ENCODE measurements at places on chromosomes 5 and 9.

DNA sequence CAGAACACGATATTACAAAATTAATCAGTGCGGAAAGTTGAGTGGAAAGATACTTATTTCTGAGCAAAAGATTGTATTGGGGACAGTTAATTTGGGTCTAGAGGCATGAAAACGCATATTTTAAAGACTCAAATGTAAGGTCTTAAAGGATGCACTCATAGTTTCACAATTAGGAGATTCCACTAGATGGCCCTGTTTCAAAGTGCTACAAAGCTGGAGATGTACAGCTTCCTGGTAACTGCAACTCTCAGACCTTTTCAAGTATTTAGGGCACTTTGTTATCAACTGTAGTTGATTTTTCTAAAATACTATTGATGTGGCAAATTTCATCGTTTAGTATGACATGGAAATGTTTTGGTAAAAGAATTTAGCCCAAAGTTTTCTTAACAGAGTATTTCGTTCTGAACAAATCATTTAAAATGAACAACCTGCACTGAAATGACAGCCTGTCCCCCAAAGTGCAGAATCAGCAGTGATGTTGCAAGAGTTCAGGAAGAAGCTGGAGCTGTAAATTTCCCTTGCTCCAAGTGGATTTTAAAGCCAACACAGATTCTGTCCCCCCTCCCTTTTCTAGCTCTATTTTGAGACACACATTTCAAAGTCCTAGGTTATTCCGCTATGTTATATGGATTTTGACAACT lies 16.2 kb upstream of the NDUFB6 start:
- DNase-seq: peak; percentile 5

- DNase-seq: no peak
Observed at GRCh38 chr9:8643896-8644295, 844.3 kb upstream of the DMAC1 start.

DNA sequence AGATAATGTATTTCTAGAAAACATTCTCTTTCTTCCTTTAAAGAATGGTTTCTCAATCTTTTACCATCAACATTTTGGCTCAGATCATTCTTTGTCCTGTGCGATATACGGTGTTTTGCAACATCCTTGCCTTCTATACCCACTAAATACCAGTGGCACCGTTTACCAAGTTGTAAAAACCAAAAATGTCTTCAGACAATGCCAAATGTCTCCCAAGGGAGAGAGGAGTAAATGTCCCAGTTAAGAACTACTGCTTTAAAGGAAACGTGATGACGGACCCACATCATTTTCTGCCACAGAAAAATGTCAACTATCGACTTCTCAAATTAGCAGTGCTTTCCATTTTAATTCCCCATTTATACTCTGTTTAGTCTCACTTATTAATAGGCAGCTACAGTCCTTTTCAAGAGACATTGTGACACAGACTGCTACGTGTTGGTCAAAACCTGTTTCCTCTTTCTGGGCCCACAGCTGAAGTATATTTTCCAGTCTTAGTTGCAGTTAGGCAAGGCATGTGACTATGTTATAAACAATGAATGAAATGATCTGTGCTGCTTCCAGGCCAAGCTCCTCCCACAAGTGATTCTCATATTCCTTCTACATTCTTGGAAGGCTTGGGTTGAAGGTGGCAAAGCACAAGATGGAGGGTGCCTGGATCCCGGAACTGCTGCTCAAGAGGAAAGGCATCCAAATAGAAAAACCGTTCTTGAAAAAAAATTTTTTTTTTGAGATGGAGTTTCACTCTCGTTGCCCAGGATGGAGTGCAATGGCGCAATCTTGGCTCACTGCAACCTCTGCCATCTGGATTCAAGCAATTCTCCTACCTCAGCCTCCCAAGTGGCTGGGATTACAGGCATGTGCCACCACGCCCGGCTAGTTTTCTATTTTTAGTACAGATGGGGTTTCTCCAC lies 8.8 kb downstream of the PRXL2C start:
- DNase-seq: no peak

GRCh38 chr9:113511856-113512761 lies 48.6 kb downstream of the RGS3 start:
- DNase-seq: peak; percentile 32

DNA sequence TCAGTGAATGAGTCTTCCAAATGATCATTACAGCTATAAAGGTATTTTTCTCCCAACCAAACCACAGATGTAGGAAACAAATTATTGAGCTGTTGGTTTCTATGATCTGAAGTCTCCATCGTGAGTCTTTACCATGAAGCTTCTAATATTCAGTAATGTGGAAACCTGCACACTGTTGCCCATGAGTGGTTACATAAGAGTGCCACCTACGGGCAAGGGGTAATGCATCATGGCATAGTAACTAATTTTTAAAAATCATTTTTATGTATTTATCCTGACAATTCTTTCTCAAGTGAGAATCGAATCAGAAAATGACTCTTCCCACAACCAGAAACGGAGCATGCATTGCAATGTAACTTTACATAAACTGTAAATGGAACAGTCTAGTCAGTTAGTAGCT lies 282.5 kb upstream of the SMARCA2 start:
- DNase-seq: no peak

- no peak for DNase-seq
Observed at GRCh38 chr9:126150411-126151030, 176.1 kb upstream of the MVB12B start.

- peak; percentile 85 for DNase-seq
Observed at GRCh38 chr9:35646533-35647265, 4.0 kb downstream of the SIT1 start.

GRCh38 chr5:36689225-36689624 lies 82.8 kb downstream of the SLC1A3 start:
- DNase-seq: no peak

GRCh38 chr5:23742701-23743100 lies 235.3 kb downstream of the PRDM9 start:
- DNase-seq: no peak

- no peak for DNase-seq
Observed at GRCh38 chr9:113927277-113927676, 51.2 kb downstream of the ZNF618 start.
